Stimulated activated CD8-positive, alpha-beta memory T cell treated with anti-CD3 and anti-CD28 coated beads, Interleukin-12 subunit alpha, Interleukin-12 subunit beta, amount 100 ng/mL, for 4 hours (primary cell): ENCODE measurements at places on chromosomes 11 and 22.

DNA sequence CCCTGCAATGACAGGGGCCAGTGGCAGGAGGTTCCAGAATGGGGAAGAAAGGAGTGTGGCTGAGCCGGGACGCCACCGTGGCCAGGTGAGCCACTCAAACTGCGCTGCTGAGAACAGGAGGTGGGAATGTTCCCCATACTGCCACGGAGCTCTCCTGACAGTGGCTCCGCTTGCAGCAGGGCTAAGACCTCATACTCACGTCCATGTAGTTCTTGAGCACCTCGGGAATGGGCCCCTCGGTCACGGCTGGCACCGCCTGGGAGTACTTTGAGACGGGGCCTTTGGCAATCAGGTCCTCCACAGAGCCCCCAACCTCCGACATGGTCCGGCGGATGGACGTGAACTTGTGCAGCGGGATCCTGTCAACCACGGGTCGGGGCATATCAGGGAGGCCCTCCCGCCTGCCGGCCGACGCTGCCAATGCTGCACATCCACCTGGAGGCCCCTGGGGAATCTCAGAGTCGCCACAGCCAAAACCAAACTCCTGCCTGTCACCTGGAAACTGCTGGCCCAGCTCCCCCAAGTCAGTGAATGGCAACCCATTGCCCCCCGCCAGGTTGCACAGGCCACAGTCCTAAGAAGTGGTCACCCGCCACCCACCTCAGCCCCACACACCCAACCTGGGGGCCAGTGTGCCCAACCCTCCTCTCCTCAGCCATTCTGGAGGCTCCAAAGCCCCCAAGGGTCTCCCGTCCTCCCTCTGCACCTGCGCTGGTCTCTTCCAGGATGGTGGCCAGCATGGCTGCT lies 2.4 kb downstream of the CTSD start:
- DNase-seq = no peak

- no peak for DNase-seq
Observed at GRCh38 chr11:118916842-118917388, 8.8 kb downstream of the BCL9L start.

DNA sequence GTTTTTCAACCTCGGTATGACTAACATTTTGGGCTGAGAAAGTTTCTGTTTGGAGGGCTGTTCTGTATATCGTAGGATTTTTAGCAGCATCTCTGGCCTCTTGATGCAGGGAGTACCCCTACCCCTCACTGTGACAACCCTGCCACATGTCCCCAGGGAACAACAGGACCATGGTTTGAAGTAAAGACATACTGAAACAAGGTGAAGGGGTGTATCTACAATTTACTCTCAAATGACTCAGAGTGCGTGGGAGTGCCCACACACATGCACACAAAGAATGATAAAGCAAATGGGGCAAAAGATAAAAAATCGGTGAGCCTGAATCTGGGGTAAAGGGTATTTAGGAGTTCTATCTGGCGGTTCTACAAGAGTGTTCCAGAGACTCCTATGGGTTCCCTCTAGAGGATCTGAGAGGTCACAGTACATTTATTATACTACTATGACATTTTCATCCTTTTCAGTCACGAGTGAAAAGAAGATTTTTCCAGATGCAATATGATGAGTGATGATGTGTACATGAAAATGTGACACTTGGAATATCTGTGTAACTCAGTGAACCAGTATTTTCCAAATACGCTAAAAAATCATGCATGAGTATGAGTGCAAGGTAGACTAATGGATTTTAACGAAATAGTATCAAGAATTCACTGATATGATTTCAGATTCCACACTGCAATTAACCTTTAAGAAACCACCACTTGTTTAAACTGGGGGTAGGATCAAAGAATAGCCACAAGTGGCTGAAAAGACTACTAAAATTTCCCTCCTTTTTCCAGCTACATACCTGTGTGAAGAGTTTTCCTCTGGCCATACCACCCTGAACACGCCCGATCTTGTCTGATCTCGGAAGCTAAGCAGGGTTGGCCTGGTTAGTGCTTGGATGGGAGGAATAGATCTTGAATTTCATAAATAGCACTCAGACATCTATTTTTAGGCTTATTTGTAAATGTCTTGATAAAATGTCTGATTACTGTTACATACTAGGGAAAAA lies 56.3 kb upstream of the YPEL1 start:
- no peak for DNase-seq

- DNase-seq = no peak
Observed at GRCh38 chr22:50182176-50183081, 3.3 kb upstream of the TRABD start.

- DNase-seq = no peak
Observed at GRCh38 chr11:112228706-112229105, 2.5 kb downstream of the PTS start.

GRCh38 chr22:22748297-22748743 lies 103.9 kb downstream of the GGTLC2 start:
- no peak for DNase-seq

GRCh38 chr11:120431633-120432032 lies 79.9 kb upstream of the GRIK4 start:
- DNase-seq = no peak

GRCh38 chr11:122523846-122524805 lies 131.4 kb upstream of the UBASH3B start:
- no peak for DNase-seq

GRCh38 chr22:49239264-49240015 lies 588.2 kb downstream of the BRD1 start:
- no peak for DNase-seq

DNA sequence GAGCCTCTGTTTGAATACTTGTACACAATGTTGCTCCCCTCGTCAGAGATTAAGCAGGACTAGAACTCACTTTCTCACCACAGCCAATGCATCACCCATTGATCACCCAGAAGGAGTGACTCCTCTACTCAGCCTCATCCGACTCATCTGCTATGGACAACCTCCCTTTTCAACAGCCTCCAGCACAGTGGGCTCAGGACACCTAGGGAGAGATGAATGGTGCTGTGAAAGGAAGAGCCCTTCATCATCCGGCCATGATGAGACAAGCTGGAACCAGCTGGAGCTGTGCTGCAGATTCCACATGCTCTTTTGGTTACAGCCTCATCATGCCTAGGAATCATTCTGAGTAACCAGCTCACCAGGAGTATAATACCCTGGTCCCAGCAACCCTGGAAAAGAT lies 15.5 kb downstream of the C11orf91 start:
- no peak for DNase-seq

GRCh38 chr11:1772270-1773130 lies 8.8 kb upstream of the CTSD start:
- DNase-seq = no peak

DNA sequence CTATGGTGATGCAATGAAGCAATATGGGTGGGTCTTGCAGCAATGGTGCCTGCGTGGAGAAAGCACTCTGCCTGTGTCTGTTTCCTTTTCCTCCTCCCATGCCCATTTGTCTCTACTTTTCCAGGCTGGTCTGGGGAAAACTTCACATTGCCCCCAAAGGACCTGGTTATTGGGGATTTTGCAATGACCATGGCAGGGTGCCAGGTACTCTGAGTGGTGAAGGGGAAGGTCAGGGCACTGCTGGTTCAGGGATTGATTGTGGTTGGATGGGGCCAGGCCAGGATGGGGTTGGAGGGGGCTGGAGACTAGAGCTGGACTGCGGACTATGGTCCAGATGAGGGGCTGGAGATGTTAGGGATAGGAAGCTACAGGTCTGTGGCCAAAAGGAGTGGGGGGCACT lies 92.1 kb downstream of the INSC start:
- DNase-seq = no peak

- DNase-seq = no peak
Observed at GRCh38 chr11:5596607-5597201, at the start of gene TRIM6. Gene TRIM6 (plus strand): TSS chr11:5596637. CDS start chr11:5596898, 261 bp downstream.

- DNase-seq = no peak
Observed at GRCh38 chr22:48901324-48901723, 926.3 kb downstream of the BRD1 start.

DNA sequence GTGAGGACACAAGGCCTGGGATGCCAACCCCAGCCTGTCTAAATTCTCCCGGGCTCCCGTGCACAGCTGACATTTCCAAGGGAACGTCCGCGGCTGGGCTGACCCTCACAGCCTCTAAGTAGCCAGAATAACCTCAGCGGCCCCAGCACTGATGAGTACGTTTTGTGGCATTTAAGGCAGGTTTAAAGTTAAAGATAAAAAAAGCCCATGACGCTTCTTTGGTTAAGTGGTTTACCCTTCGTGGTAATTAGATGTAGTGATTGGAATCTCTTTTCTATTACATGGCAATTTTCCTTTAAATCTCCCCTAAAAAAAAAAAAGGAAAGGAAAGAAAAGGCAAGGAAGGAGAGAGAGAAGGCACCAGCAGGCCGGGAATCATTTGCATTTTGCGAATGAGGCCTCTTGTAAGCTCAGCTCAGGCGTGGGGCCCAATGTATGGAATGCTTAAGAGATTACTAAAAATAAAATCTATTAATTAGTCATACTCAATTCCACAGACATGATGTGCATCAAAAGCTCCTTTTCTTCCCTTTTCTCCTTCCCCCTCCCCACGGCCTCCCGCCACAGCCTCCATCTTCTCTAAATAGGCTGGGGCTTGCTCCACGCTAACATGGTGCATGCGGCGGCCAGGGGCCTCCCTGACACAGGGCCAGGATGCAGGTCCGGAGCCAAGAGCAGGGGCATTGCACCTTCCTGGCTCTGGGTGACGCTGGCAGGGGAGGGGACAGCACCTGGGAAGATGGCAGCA lies 44.1 kb downstream of the MACROD1 start:
- no peak for DNase-seq

DNA sequence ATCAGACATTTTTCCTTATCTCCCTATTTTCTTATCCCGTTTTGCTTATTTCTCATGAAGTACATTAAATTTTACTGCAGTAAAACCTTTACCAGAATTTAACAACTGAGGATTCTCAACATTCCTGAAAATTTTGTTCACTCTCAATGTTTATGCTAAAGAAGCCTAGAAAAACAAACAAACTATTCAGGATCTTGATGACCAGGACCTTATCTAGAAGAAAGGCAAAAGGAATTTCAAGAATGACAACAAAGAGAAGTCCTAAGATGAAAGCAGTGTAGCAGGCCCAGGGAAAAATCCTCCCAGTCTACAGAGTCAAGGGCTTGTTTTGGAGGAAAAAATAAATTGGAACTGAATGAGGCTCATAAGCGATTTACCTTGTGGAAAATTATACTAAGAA lies 283.3 kb upstream of the ARHGAP42 start:
- DNase-seq = no peak

GRCh38 chr11:27390318-27391295 lies 27.6 kb upstream of the CCDC34 start:
- DNase-seq = no peak

DNA sequence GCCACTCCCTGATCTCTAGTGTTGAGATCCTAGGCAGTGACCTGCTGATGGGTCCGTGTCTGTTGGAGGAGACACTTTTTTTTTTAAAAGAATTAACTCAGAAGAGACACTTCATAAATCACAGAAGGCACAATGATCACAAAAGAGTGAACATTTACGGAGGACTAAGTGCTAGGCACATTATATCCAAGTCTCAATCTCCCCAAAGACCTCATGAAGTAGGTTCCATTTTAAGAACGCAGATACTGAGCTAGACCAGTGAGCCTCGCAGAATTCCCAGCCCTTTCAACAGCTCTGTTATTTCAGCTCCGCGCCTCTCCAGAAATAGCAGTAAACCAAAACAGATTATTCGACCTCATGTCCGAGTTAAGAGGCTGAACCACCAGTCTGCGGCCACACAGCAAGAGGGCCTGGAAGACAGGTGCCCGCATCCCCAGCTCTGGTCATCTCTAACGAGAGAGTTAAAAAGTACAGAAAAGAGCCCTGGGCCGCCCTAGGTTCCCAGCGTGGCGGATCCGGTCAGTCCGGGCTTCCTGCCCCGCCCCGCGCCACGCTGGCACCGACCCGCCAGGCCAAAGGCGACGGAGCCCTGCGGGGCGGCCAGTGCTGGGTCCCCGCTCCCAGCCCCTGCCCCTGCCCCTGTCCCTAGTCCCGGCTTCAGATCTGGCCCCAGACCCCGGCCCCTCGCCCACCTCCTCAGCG lies 612 bp downstream of the XBP1 start:
- DNase-seq = no peak

DNA sequence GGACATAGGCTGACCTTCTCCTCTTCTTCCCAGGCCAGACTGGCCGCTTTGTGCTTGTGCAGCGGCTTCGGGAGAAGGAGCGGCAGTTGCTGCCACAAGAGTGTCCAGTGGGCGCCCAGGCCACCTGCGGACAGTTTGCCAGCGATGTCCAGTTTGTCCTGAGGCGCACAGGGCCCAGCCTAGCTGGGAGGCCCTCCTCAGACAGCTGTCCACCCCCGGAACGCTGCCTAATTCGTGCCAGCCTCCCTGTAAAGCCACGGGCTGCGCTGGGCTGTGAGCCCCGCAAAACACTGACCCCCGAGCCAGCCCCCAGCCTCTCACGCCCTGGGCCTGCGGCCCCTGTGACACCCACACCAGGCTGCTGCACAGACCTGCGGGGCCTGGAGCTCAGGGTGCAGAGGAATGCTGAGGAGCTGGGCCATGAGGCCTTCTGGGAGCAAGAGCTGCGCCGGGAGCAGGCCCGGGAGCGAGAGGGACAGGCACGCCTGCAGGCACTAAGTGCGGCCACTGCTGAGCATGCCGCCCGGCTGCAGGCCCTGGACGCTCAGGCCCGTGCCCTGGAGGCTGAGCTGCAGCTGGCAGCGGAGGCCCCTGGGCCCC lies 1.4 kb downstream of the RASSF7 start:
- no peak for DNase-seq

- DNase-seq = no peak
Observed at GRCh38 chr11:130467116-130467900, 18.9 kb downstream of the ADAMTS15 start.

DNA sequence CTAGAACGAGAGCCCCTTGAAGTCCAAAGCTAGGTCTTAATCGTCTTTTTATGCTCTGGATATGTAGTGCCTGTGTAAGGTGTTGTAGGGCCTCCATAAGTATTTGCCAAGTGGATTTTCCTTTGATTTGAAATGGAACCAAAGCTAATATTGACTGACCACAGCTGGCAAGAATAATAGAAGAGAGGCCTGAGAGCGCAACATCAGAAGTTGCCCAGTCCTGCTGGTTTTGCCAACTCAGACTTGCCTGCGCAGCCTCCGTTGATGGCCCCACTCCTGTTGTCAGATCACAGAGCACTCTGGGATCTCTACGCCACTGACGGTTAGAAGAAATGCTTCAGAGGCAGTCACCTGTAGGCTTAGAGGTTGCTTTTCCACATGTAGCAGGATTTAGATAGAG lies 251.2 kb downstream of the TENM4 start:
- DNase-seq = no peak

- no peak for DNase-seq
Observed at GRCh38 chr11:3684819-3685172, 13.6 kb upstream of the CHRNA10 start.

GRCh38 chr11:7533199-7534041 lies 19.6 kb downstream of the PPFIBP2 start:
- DNase-seq = no peak

- no peak for DNase-seq
Observed at GRCh38 chr22:27507935-27508526, 293.5 kb downstream of the MN1 start.

- DNase-seq = no peak
Observed at GRCh38 chr11:124233376-124233775, 7.5 kb upstream of the OR8G1 start.

- DNase-seq = no peak
Observed at GRCh38 chr11:2347308-2347830, 29.7 kb upstream of the CD81 start.
